NCI-H2029 treated with DMSO at 0.1 percent for 48 hours (cell line): ENCODE measurements at places on chromosomes 4 and X.

- no peak for DNase-seq
These were observed 44.3 kb upstream of the ARHGAP24 start for GRCh38 chr4:85430697-85431096.

GRCh38 chrX:135977611-135978010 is 3.8 kb upstream of the MMGT1 start:
- DNase-seq, result no peak

DNA sequence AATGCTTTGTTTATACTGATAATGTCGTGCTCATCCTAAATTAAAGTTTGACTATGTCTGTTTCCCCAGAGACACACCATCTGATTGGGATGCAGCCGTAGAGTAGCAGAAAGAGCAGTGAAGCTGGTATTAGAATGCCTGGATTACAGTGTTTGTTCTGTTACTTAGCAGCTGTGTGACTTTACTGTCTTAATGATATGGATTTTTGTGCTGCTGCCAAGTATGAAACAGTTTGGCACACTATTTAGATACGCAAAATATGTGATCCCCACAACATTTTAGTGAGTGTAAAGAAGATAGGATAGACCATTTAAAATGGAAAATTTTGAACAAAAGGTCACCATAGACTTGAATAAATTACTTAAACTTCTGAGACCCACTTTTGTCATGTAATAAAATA is 1.2 kb upstream of the CHIC1 start:
- DNase-seq, result no peak

- DNase-seq, result no peak
These were observed 1039.2 kb upstream of the PABPC4L start for GRCh38 chr4:135240796-135241195.

- no peak for DNase-seq
These were observed 1522.9 kb downstream of the PCDH18 start for GRCh38 chr4:136009258-136009832.

DNA sequence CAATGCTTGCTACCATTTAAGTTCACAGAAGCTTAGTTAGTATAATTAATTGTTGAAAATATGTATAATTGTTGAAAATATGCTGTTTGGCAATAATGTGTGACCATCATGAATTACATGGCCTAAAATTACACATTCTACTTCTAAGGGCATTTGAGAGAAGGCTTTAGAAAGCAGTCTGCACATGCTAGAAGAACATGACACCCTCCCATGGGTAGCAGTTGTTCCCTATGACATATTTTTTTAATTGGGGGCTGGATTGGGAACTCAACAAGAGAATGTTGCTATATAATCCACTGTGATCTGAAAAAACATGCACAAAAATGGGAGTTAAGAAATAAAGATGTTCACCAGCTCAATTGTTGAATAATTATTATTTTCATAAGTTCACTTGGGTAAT is 331.4 kb downstream of the ARHGAP24 start:
- no peak for DNase-seq

DNA sequence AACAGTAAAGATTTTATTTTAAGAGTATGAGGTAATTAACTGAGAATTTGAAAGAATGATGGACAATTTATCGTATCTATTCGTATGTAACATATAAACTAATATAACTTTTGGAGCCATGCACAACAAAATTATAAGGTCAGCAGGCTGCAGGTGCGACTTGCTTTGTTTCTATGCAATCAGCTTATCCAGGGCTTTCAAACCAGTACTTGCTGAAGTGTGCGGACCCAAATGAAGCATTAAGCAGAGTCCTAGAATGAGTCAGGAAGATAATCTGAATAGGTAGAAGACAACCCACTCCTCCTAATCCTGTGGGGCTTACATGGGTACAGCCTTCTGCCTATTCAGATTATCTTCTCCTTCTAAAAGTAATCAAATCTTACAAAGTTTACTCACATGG is 2.1 kb downstream of the NSD2 start:
- DNase-seq, result no peak

- DNase-seq, result no peak
These were observed 150.3 kb downstream of the RELL1 start for GRCh38 chr4:37535872-37536271.

DNA sequence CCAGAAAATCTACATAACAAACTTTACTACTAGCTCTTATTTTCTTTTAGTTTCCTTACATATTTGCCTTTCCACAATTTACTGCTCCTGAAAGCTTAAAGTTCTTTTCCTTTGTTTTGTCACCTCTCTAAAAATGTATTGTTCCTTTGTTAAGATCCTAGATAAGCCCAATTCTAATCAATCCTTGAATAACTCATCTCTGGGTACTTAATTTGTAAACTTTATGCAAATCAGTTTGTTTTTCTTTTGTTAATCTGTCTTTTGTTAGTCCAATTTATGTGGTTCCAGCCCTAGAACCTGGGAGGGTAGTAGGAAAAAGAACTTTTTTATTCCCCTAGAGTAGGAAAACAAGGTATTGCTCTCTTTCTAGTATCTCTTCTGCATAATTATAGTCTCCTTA is 444.7 kb downstream of the PCDH10 start:
- DNase-seq, result no peak

GRCh38 chr4:182929296-182929695 is 12.1 kb upstream of the DCTD start:
- no peak for DNase-seq

- no peak for DNase-seq
These were observed 132.8 kb upstream of the SLC7A11 start for GRCh38 chr4:138374947-138375346.

DNA sequence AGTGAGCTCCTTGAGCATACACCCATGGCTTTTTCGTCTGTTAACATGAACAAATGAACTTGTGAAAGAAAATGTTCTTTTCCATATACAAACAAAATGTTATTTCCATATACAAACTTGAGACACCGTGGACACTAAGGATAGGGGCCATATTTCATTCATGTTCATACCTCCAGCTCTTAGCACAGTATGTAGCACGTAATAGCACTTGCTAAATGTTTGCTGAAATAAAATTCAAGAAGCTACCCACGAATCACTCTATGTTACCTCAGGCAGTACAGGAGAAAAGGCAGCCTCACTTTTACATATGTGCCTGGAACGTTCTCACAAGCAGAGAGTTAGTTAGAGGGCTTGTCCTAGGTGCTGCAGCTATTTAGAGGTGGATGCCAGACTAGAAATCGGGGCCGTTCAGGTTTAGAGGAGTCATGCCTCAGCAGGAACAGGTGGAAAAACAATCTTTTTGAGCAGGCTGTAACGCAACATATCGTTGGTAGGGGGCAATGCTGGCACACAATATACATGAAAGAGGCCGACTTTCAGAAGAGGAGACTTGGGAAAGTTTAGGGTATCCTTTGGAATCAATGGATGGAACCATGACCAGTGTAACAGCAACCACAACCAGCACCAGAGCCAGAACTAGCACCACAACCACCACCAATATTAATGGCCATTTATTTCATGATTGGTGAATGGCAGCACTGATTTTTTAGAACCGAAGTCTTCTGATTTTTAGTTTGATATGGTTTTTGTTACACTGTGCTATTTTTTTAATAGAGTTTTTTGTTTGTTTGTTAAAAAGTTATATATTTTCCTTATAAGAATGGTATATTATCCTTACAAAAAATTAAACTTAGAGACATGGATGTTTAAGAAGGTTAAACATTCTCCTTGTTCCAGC is 14.8 kb upstream of the PAQR3 start:
- DNase-seq, result peak; percentile 17

DNA sequence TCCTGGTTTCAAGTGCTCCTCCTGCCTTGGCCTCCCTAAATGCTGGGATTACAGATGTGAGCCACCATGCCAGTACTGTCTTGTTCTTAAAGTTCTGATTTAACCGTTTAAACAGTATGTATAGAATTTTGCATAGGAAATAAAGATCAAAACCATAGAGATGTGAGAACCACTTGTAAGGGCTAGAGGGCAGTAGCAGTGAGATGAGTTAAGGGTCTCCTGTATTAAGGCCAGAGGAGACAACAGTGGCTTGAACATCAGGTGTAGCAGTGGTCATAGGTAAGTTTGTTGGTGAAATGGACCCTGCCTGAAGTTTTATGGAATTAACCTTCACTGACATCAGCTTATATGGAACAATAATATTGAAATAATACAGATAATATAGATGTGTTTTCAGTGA is 155.7 kb downstream of the SLC4A4 start:
- DNase-seq, result no peak

GRCh38 chr4:97819294-97819693 is 324.0 kb downstream of the STPG2 start:
- DNase-seq, result no peak

DNA sequence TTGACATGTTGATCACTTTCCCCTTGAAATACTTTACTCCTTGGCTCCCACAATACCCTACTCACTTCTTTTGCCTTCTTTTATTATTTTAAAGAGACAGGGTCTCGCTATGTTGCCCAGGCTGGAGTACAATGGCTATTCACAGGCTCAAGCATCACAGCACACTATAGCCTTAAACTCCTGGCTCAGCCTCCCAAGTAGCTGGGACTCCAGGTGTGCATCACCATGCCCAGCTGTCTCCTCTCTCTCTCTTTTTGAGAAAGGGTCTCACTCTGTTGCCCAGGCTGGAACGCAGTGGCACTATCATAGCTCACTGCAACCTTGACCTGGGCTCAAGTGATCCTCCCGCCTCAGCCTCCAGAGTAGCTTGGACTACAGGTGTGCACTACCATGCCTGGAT is 51.6 kb downstream of the SUPT20HL2 start:
- no peak for DNase-seq

DNA sequence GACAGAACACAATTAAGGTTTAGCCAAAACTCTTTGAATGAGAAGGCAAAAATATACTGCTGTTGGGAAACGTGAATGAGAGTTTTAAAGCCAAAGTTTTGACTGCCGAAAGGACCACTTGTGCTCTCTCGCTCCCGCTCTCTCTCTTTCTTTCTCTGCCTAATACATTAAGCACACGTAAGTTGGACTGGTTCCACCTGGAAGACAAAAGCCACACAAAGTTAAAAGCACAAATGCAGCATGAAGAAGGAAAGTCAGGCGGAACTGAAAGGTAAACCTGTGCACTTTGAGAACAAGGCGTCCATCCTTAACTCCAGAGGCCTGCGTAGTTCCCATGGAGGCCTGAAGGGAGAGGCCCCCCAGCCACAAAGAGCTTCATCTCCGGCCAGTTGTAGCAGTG is 1.9 kb downstream of the DCAF12L2 start:
- no peak for DNase-seq

GRCh38 chr4:2647403-2648158 is 108.6 kb downstream of the TNIP2 start:
- peak; percentile 55 for DNase-seq

- DNase-seq, result no peak
These were observed at the start of gene RUFY3 for GRCh38 chr4:70721747-70722146. Gene RUFY3, plus strand, starts transcription at chr4:70721964. Its CDS starts 610 bp downstream, at chr4:70722574.

DNA sequence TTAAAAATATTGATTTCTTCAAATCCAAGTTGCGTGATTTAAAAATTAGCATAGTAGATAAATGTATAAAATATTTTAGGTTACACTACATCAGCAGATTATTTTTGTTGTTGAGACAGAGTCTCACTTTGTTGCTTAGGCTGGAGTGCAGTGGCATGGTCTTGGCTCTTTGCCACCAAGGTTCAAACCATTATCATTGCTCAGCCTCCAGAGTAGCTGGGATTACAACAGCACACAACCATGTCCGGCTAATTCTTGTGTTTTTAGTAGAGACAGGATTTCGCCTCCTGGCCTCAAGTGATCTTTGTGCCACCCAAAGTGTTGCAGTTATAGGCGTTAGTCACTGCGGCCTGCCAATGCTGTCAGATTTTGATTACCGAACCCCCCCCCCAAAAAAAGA is 1390.5 kb upstream of the TENM3 start:
- DNase-seq, result no peak

DNA sequence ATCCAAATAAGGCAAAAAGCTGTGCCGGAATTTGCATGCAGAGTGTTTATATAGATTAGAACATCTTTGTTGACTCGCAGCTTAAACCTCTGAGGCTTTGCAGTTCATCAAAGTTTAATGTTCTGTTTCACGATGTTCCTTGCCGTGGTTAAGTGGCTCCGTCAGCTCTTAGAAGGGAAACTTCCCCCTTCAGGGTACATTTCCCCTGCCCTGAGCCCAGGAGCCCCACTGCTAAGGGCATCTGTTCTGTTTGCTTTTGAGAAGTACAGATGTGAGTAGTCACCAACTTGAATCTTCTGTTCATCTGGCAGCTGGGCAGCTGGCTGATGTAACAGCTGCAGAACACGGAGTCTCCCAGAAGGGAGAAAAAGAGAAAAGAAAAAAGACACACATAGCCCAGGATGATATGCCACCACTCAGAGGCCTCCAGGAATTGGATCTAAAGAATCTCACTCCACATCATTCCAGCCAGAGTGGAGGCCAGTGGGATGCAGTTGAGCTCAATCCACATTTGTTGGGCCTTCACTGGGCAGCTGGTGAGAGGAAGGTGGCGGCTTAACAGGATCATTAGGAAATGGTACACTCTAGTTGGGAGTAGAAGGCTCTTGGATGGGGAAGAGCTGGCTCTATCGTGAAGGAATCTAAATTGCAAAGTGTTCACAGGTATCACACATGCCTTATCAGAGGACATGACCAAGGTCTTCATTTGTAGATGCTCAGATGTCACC is 178.7 kb upstream of the RBPJ start:
- DNase-seq, result no peak

- no peak for DNase-seq
These were observed 804.2 kb downstream of the CENPC start for GRCh38 chr4:66741081-66741480.

DNA sequence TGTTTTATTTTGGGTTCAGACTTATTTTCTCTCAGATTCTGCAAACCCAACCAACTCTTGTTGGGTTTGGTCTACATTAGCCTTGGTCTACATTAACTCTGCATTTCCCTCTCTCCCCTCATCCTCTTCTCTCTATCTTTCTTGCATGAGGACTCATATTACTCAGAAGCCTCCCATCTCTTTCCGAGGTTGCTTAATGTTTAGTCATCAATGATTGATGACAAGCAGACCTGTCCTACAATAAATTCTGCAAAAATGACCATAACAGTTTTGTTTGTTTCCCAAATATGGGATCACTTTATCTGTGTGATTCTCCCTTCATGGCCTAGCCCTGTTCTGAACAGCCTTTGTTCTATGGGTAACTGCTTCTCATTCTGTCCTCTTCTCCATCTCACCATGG is 75.2 kb downstream of the GABRB1 start:
- DNase-seq, result no peak

GRCh38 chr4:140485939-140486338 is 12.2 kb downstream of the MGAT4D start:
- DNase-seq, result no peak

GRCh38 chr4:244471-244870 is 60.8 kb downstream of the ZNF732 start:
- peak; percentile 7 for DNase-seq

DNA sequence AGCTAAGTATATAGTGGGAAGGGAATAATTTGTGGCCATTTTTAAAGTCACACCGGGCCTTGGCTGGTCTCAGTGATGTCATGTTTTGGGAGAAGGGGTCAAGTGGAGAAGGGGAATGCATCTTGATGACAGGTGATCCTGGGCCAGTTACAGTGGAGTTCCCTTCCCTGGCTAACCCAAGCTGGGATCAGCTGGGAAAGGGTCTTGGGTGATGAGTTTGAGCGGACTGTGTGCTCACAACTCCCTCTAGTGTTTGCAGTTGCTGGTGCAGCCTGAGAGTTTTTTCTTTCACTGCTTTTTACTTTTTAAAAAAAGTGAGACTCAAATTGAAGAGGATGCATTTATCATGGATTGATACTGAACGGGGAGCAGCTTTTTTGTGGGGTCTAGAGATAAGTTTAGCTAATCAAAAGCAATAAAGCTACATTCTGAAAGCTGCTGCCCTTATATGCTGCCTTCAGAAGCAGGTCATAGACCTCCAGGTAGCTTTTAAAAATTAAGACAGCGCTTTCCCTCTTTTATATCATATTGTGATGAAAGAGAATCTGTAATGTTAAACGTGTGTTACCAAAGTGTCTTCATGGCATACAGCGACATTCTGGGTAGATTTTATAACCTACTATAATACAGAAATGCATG is 164.7 kb downstream of the DCLK2 start:
- no peak for DNase-seq
